ENCODE measurements at places on chromosomes 3 and 15.

- DNase-seq, result no peak
These were observed 122.1 kb downstream of the CNTN6 start for GRCh38 chr3:1214933-1215332.

- DNase-seq, result no peak
These were observed 332.9 kb upstream of the TGFBR2 start for GRCh38 chr3:30273304-30274072.

DNA sequence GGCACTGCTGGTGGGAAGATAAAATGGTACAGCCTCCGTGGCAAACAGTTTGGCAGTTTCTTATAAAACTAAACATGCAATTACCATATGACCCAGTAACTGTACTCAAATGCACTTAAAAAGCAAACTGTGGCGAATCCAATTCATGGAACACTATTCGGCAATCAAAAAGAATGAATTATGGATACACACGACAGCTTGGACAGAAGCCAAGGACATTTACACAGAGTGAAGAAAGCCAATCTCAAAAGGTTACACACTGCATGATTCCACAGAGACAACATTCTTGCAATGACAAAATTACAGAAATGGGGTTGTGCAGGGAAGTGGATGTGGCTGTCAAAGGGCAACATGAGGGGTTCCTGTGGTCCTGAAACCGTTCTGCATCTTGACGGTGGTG, 122.1 kb upstream of the IQSEC1 start:
- DNase-seq, result no peak

- DNase-seq, result no peak
These were observed 13.3 kb upstream of the TNFSF10 start for GRCh38 chr3:172536505-172536904.
